HAP-1 (cell line): ENCODE measurements at places on chromosomes 1 and 21.

DNA sequence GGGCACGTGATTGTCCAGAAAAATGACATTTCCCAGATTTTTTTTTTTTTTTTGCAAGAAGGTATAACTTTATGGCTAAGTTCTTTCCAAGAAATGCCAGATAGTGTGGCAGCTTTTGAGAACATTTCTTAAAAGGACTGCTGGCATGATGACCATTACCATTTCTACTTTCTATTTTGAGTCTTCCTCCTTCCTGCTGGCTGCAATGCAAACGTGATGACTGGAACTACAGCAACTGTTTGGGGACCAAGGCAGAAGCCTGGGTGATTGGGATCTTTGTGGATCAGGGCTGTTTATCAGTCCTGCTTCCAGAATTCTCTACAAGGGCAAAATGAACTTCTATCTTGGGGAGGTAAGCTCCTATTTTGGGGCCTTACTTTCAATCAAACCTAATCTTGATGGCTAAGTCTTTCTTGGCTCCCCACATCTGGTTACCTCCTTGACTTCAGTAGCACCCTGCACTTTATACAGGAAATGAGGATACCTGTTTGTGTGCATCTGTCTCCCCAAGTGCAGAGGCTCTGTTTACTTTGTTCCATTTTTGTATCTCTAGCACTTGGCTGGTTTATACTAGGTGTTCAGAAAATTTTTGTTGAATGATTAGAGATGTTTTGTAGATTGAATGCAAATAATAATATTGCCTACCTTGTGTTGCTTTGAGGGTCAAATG lies 3.7 kb upstream of the DDX20 start:
- no peak for DNase-seq

GRCh38 chr1:28899267-28899666 lies 15.1 kb upstream of the EPB41 start:
- DNase-seq, result no peak

DNA sequence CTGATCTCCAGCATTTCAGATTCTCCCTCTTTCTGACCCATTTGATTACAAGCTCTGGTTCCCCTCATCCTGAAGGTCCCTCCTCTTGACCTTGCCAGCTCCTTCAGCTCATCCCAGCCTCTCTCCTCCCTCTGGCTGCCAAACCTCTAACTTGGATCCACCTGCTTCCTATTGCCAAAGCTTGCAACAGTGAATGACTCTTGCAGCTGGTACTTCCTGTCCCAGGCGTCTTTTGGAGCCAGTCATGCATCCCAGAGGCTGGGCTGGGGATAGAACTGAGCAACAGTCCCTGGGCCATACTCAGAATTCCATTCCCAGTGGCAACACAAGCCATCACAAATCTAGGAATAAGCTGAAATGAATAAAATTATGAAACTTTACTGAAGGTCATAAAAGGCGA lies 27.7 kb upstream of the SPOCD1 start:
- no peak for DNase-seq

DNA sequence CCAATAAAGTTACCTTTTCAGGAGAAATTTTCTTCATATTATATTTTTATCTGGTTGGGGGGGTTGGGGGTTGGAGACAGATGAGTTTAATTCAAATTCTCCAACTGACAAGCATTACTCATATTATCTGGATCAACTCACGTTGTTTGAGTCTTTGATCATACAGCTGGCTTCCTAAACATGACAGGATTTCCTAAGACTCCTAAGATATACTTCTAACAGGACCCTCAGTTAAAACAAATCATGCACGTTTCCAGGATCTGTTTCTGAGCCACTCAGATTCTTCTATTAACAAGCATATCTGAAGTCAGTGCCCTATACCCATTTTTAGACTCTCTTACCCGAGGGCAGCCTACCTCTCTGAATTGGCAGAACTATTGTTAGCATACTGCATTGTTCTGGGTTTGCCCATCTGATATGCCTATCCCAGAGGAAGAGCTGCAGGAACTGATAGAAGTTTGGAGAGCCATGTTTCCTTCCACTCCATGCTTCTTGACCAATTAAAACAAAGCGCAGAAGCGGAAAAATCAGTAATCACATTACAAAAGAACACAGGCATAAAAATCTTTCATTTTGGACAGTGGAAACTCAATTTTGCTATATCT lies 653.9 kb downstream of the LTN1 start:
- no peak for DNase-seq

GRCh38 chr21:16815243-16815642 lies 697.6 kb upstream of the CXADR start:
- no peak for DNase-seq

DNA sequence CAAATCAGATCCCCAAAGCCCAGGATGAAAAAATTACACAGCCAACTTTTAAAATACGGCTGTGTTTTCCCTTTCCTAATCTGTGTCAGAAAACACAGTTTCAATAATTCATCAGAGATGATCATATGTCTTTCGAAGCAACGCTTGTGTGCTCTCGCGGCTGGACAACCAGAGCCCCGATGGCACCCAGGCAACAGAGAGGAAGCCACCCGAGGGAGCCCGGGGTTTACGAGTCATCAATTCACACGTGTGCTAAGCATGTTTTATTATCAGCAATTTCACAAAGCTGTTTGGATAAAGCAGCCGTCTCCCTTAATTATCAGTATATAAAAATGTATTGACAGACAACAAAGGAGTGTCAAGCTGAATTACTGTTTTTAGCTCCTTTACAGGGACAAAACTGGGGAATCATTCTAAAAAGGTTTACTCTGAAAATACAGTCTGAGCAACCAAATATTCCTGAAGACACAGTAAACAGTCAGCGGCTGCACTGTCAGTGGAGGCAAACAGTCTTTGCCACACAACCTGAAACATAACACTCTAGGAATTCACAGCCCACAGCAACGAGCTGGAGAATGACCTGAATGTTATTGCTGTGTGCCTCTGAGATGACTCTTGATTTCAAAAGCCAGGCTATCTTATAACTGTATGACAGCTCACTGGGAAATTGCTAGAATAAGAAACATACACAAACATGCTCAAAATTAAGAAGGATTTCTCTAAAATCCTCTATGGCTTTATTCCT lies 201.0 kb downstream of the SIPA1L2 start:
- no peak for DNase-seq

- no peak for DNase-seq
Measured at GRCh38 chr21:36247316-36248010, 72.5 kb upstream of the MORC3 start.

DNA sequence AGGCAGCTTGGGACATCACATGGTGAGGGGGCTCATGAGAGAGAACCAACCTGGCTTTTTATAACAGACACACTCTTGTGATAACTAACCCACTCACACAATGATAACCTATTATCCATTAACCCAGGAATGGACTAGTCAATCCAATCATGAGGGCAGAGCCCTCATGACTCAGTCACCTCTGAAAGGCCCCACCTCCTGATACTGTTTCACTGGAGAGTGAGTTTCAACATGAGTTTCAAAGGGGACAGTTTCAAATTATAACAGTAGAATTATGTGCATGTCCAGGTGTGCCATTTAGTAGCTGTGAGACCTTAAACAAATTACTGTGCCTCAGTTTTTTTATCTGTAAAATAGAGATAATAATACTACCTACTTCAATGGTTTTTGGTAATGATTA lies 47.6 kb upstream of the PPP2R5A start:
- DNase-seq, result no peak

DNA sequence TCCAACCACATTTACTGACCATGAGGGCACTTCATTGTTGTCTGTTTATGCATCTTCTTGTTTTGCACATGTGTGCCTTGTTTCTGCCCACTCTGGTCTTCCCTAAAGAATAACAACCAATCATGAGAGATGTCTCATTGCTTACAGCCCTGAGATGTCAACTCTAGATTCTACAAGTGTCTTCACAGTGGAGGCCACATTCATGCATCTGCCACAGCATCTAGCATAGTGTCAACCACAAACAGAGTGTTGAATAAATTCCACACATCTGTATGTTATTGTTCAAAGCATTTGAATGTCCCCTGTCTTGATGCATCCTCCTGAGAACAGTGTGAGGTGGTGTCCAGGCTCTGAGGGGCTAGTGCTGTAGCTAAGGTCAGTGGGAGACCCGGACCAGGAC lies 43.1 kb downstream of the KCNC4 start:
- no peak for DNase-seq

DNA sequence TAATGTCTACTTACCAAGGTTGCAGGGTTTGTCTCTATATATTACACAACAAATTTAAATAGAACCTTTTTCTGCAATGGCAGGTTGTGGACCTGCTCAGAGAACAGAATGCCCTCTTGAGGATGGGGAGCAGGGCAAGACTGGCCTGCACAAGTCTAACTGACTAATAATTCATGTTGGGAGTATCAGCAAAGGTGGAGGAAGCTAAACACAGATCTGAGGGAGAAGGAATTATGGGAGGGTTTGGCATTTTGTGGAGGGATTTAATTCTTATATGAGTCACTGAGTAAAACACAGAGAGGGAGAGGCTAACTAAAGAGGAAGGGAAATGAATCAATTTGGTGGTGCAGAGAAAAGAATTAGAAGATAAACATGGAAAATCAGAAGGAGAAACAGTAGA lies 40.0 kb downstream of the CLDN17 start:
- DNase-seq, result no peak

GRCh38 chr1:186002406-186002805 lies 268.2 kb downstream of the HMCN1 start:
- DNase-seq, result no peak
